Mucosa of gallbladder (tissue), 1 donor: ENCODE measurements at places on chromosomes 7 and 10.
A peak's percentile ranks its signal among the peaks of the same experiment; 100 is the strongest.

DNA sequence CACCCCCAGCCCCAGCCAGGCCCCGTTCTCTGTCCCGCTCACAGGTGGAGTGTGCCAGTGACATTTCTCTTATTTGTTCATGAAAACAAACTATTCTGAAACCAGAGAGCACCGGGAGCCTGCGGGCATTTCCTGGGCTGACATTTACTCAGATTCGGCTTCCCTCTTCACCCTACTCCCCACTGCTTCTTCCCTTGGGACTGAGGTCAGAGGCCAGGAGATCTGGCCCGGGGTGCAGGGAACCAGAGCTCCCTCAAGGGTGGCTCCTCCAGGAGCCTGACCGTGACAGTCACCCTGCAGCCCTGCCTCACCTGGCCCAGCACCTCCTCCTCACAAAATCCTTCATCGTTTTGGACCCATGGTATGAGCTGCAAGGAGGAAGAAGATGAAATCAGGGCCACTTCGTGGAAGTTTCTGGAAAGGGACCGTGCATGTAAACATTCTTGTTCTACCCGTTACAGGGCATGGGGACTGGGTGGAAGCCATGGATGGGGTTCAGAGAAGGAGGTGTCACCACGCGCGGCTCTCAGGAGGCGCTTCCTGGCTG lies 12.2 kb downstream of the BHLHA15 start:
- DNase-seq, result no peak

DNA sequence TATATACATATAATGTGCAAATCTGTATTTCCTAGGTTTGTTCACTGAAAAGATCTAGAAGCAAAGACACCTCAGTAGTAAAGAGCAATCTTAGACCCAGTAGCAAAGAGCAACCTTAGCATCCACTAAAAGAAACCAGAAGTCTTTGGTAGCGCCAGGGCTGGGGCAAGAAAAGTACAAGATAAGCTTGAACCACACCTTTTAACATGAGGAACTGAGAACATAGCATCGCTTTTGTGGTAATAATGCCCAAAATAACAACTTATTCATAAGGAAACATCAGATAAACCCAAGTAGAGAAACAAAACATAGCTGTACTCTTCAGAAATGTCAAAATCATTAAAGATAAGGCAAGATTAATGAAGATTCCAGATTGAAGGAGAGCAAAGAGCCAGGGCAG lies 173.4 kb downstream of the IMMP2L start:
- DNase-seq, result no peak

DNA sequence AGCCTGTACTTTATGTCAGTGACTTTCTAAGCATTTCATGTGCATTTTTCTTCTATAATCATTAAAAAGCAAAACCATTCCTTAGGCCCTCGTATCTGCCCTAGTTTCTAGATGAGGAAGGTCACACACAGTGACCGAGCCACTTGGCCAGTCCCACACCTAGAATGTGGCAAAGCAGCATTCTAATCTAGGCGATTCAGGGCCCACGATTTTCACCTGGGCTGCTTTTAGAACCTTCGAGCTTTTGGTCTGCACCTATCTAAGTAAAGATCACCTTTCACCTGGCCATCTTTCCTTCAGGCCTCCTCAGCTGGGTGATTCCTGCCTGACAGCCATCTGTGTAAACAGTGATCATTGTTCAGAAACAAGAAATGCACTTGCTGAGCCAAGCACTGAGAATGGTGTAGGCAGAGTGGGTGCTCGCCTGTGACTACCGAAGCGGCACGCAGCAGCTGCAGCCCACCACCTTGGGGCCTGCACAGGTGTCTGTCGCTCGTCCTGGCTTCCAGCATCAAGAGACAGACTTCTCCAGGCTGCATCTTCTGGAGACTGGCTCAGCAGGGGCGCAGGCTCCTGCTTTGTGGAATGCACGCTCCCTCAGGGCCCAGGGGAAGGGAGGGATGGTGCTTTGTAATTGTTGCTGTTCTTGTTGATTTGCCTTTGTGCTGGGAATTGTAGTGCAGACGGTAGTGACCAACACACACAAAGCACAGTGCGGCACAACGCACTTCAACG lies 149.0 kb upstream of the INSYN2A start:
- DNase-seq, result no peak

GRCh38 chr10:46236546-46236887 lies 50.3 kb upstream of the ANTXRL start:
- peak; percentile 7 for DNase-seq

DNA sequence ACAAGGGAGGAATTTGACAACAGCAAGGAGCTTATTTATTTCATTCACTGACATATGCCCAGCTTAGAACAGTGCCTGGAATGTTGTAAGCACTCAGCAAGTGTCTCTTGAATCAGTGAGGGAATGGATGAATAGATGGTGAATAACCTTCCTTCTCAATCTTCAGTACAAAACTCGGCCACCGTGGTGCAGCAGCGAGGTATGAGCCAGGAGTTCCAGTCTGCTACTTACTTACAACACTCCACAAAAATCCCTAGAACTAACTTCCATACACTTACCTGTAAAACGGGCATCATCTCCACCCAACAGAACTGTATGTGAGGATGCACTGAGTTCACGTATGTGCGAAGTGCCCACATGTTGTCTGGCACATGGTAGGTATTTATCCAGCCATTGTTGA lies 237.4 kb downstream of the WDR11 start:
- DNase-seq, result no peak

DNA sequence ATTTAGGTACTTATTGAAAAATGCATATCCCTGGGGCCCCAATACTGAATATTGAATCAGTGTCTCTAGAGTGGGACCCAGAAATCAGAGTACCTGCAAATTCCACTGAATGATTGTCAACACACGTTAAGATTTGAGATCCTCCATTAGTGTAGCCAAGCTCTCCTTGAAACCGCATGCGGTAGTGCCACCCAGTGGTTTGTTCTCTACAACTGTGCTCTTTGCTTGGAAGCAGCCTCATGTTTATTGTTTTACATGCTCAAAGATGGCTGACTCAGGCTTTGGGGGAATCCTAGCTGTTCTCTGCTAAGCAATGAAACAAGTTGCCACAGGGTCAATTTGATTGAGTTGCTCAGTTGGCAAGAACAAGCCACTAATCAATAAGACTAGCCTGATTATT lies 340.2 kb upstream of the CELF2 start:
- peak; percentile 47 for DNase-seq

GRCh38 chr7:2276107-2276506 lies 34.1 kb downstream of the NUDT1 start:
- no peak for DNase-seq

DNA sequence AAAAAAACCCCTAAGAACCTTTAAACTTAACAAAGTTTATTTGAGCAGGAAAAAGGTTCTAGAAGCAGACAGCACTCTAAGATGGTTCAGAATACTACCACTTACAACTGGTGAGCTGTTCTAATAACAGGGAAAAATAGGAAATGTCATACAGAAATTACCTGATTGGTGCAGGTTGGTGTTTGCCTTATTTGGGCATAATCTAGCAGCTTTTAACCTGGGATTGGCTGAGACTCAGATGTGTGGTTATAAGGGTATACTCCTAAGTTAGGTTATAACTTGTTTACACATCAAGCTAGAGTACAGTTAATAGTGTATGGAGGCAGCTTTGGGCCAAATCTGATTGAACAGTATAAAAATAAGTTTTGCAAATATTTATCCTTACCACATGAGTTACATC lies 59.8 kb downstream of the MAPK8 start:
- DNase-seq, result no peak

- DNase-seq, result no peak
Observed at GRCh38 chr10:12422189-12422588, 72.8 kb downstream of the CAMK1D start.

DNA sequence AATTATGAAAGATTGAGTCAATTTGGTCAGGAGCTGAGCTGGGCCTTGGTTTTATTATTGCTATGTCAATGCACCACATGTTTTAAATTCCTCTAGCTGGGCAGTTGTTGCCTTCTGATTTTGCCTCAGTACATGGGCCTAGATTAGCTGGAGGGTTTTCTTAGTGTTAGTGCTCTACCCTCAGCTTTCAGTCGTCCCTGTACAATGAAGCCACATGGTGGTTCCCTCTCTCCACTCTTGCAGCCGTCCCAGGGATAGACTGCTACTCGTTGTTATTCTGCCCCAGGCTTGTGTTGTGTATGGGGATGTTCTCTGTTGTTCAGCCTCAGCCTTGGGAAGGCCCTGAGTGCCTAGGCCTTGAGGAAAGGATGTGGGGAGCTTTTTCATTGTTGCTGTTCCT lies 37.0 kb downstream of the NHLRC2 start:
- no peak for DNase-seq

DNA sequence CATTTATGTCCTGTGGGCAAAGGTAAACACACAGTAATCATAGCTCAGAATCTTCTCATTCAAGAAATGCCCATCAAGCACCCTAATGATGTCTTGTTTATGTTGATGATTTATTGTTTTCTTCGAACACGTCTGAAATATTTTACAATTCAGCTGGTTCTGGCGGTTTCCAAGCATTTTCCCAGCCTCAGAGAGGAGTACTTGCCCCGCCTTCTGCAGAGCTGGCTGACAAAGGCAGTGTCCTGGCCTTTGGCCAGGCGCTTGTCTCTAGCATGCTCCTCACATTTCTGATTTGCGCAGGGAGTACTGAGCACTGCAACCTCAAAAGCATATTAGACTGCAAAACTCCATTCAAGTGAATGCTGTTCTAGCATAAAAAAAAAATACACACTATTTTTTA lies 314.2 kb upstream of the GNAI1 start:
- DNase-seq, result peak; percentile 13

- no peak for DNase-seq
Observed at GRCh38 chr10:4196771-4197390, 411.9 kb upstream of the KLF6 start.
